Activated naive CD4-positive, alpha-beta T cell treated with anti-CD3 and anti-CD28 coated beads for 36 hours (primary cell): ENCODE measurements at places on chromosomes 11 and 22. TPM values are rescaled to one million over a fixed set of nuclear protein-coding genes. Genes with fewer than 3 reads are reported as not detected.
A peak's percentile ranks its signal among the peaks of the same experiment; 100 is the strongest.

OR6T1 gene
- total RNA-seq, result not detected

C1QTNF4 gene
- total RNA-seq, result not detected

- H3K27me3 ChIP-seq, result peaks cover 22% of the 10 kb centered on the region
- DNase-seq, result no peak
- no peaks in the 10 kb centered on the region for H3K36me3 ChIP-seq
- peaks cover 16% of the 10 kb centered on the region for H3K4me1 ChIP-seq
- H3K27ac ChIP-seq, result no peak overlapping the region
- H3K4me3 ChIP-seq, result no peak overlapping the region
Measured at GRCh38 chr11:76150141-76150540, 56.2 kb downstream of the WNT11 start.

DNA sequence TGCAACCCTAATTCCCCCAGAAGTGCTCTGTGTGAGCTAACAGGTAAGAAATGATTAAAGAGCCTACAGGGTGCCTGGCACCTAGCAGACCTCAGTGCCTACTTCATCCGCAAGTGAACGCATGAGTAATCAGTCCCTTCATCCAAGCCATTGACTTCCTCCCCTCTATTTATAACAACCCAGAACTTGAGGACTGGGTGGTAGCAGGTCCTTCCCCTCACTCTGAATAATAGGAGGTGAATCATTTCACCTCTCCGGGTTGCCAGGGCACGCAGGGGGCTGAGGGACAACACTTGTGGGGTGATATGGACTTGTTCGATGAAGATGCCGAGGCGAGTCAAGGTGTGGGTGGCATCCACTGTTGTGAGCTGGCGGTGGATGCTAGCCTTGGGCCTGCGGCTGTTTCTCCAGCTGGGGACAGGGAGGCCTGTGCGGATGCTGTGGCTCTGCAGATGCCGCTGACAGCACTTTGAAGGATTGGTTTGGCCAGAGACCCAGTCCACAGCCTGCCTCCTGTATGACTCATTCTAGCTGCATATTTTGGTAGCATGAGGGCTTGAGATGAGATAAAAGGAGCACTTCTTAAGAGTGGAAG lies 11.7 kb upstream of the SORL1-AS1 start:
- H3K36me3 ChIP-seq, result peaks cover under 1% of the 10 kb centered on the region
- H3K27me3 ChIP-seq, result no peaks in the 10 kb centered on the region
- peak overlapping the region; percentile 96 for H3K27ac ChIP-seq
- peaks cover 96% of the 10 kb centered on the region for H3K4me1 ChIP-seq
- peak; percentile 94 for DNase-seq
- peak overlapping the region; percentile 65 for H3K4me3 ChIP-seq

GRCh38 chr22:42799461-42800405 lies 57.3 kb downstream of the ARFGAP3 start:
- no peak overlapping the region for H3K27ac ChIP-seq
- H3K27me3 ChIP-seq, result no peaks in the 10 kb centered on the region
- no peak overlapping the region for H3K4me3 ChIP-seq
- no peaks in the 10 kb centered on the region for H3K4me1 ChIP-seq
- no peak for DNase-seq

DNA sequence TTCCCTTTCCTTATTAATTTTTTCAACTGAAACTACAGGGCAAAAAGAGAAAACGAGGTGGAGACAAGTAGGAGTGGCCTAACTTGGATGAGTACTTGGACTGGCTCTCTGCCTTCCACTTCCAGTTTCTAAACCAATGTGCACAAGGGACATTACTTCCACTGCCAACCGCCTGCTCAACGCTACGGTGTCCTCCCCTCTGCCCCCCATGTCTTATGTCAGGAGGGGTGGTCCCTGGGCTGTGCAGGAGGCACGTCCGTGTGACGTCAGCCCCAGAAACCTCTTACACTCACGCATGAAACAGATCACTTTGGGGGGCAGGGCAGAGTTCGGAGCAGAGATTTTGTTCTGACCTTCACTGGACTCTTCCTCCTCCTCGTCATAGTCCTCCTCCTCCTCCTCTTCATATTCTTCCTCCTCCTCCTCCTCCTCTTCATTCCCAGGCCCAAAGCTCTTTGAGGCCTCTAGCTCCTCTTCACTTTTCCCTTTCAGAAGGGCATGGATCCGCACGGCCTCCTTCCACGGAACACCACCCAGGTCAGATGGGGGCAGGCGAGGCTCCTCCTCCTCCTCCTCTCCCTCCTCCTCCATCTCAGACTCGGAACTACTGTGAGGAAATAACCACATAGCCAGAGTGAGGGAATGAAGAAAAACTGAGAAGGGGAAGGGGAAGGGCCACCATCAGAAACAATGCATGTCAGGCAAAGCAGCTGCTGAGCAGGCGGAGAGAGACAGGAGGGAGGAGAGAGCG lies 57.4 kb upstream of the BID start:
- no peak overlapping the region for H3K4me3 ChIP-seq
- no peak for DNase-seq
- H3K4me1 ChIP-seq, result peaks cover 3% of the 10 kb centered on the region
- no peak overlapping the region for H3K27ac ChIP-seq
- H3K27me3 ChIP-seq, result no peaks in the 10 kb centered on the region
- H3K36me3 ChIP-seq, result peaks cover 2% of the 10 kb centered on the region

GRCh38 chr11:17439316-17439782 lies 37.3 kb downstream of the ABCC8 start:
- H3K27ac ChIP-seq, result no peak overlapping the region
- H3K4me1 ChIP-seq, result peaks cover 10% of the 10 kb centered on the region
- DNase-seq, result peak; percentile 38
- no peak overlapping the region for H3K4me3 ChIP-seq
- H3K27me3 ChIP-seq, result peaks cover 5% of the 10 kb centered on the region
